Esophagus squamous epithelium (tissue), 5 donors: ENCODE measurements at places on chromosomes 11 and 22.

DNA sequence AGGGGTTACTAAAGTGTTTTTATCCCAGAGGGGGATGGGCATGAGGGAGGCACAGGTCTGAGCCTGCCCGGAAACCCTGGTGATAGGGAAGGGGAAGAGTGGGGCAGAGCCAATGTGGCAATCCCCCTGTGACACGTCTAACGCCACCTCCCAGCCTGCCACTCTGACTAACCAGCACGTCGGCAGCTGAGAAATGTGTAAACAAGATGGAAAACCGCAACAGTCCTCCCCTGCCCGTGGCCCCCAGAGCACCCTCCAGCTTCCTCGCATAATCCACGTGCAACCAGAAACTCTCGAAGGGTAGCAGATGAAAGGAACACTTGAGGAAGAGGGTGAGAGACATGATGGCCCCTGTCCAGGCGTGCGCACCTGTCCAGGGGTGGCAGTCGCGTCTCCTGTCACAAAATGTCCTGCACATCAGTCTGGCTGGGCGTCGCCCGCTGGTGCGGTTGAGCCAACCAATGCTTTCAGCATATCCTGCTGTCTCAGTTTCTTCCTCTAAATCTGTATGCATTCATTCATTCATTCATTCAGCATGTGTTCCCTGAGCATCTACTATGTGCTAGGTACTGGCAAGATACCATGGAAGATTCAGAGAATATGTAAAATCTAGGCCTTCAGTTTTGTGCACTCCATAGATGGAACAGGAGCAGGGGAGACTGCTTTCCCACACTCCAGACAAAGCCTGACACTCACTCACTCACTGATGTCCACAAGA is 4.5 kb downstream of the TMPRSS4 start:
- DNase-seq, result no peak

GRCh38 chr22:39658367-39658766 is 87.8 kb downstream of the CACNA1I start:
- no peak for DNase-seq

- no peak for DNase-seq
Observed at GRCh38 chr22:48343461-48343860, 1484.2 kb downstream of the BRD1 start.

GRCh38 chr22:31637891-31638618 is 24.0 kb downstream of the PISD start:
- DNase-seq, result no peak

DNA sequence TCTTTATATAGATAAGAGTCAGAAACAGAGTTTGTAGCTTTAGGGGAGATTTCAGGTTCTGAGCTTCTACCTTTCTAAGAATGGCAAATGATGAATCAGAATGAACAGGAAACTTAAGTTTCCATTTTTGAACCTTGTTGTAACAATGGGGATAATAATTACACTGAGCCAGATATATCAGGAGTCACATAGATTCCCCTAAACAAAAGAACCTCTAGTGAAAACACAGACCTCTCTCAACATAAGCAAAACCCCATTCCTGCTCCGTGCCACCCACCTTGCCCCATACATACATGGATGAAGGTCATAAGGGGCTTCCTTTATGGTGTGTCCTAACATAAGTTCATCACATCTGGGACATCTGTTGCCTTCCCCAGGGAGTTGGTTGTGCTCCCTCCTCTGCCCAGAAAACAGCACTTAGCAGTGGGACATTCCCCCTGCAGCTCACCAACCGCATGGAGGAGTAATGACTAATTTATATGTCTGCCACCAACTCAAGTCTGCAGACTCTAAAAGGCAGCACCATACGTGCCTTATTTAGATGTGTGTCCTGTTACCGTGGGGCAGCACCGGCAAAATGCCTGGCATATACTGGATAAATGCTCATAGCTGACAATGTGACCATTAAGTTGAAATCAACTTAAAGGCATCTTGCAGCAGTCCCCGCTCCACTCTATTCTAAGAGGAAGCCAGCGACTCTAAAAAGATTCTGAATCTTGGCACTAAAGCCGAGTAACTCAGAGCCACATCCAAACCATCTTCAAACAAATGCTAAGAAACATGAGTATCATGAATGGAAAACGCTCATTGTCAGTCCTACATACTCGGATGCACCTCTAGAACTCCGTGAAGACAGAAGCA is 8.0 kb downstream of the JAML start:
- DNase-seq, result no peak

DNA sequence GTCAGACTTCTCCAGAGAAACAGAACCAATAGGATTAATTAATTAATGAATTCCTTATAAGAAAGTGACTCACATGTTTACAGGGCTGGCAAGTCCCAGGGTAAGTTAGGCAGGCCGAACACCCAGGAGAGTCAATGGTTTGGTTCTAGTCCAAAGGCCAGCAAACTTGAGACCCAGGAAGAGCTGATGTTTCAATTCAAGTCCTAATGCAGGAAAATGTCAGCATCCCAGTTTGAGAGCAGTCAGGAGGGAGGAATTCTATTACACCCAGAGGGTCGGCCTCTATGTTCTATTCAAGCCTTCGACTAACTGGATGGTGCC is 466.0 kb downstream of the INSC start:
- DNase-seq, result no peak
